ENCODE measurements at places on chromosomes 12 and 14. TPM values are rescaled to one million over a fixed set of nuclear protein-coding genes. Genes with fewer than 3 reads are reported as not detected.

Gene OR6C2
- total RNA-seq: not detected

- H3K36me3 ChIP-seq: no peaks in the 10 kb centered on the region
- no peak for DNase-seq
- 0 out of 2 replicates have a peak, but pooled peaks cover 9% of the 10 kb centered on the region for H3K4me1 ChIP-seq
These were observed 361.4 kb upstream of the DIO2 start for GRCh38 chr14:80572666-80573065.

GRCh38 chr12:107322063-107322462, 228.7 kb upstream of the CRY1 start:
- H3K4me3 ChIP-seq: peak overlapping the region; percentile 88
- no peaks in the 10 kb centered on the region for H3K36me3 ChIP-seq
- no peak for DNase-seq
- peaks cover 34% of the 10 kb centered on the region for H3K4me1 ChIP-seq
- no peak overlapping the region for H3K27ac ChIP-seq

GRCh38 chr14:32104803-32105202, 27.7 kb downstream of the ARHGAP5 start:
- no peaks in the 10 kb centered on the region for H3K36me3 ChIP-seq
- H3K27ac ChIP-seq: no peak overlapping the region
- peaks cover 2% of the 10 kb centered on the region for H3K4me1 ChIP-seq
- no peak for DNase-seq

GRCh38 chr12:78916845-78917480, 52.4 kb downstream of the SYT1 start:
- no peak for DNase-seq
- 0 out of 2 replicates have a peak overlapping the region, but pooled peaks have one; percentile 72 for H3K27ac ChIP-seq
- no peaks in the 10 kb centered on the region for H3K36me3 ChIP-seq
- no peak overlapping the region for H3K4me3 ChIP-seq

DNA sequence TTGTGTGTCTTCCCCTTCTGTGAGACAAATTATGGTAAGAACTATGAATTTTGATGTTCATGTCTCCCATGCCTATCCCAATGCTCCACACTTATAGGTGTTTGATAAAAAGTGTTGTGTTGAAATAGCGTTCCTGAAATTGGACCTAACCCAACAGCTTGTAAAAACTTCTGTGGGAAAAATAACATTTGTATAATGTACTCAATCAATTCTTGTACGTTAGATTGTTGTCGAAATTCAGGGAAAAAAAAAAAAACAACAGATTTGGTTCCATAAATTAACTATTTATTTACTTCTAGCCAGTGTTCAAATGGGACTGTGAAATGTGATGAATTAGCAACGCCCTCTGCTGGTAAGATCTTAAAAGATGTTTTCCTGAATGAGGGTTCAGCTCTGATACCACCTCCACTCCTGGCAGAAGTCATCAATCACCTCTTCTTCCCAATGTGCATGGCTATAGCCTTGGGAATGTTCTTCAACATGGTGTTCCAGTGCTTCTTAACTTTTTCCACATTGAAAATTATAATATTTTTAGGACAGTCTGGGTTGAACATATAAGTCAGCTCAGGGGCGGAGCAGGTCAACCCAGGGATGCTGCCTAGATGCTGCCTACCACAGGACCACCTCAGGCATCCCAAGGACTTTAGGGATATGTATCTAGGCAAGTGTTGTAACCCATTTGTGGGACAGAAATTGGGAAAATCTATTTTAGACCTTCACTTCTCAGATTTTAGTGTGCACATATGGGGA, 170.6 kb downstream of the OTOGL start:
- no peaks in the 10 kb centered on the region for H3K27me3 ChIP-seq
- no peak overlapping the region for H3K4me3 ChIP-seq
- no peaks in the 10 kb centered on the region for H3K36me3 ChIP-seq
- no peaks in the 10 kb centered on the region for H3K4me1 ChIP-seq
- DNase-seq: no peak
- H3K27ac ChIP-seq: no peak overlapping the region

DNA sequence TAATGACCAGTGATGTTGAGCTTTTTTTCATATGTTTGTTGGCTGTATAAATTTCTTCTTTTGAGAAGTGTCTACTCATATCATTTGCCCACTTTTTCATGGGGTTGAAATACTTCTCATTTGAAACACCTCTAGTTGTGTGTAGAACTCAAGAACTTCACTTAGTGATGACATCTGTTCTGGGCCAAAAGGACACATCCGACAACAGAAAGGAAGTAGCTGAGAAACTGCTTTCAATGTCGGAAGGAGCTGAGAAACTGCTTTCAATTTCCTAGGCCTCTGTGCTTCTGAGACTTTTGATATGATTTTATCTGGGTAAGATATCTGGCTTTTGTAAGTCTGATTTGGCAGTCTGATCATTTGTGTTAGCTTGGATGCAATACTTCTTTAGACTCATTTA, 635.3 kb downstream of the TMTC2 start:
- no peaks in the 10 kb centered on the region for H3K4me1 ChIP-seq
- H3K27ac ChIP-seq: no peak overlapping the region
- H3K27me3 ChIP-seq: no peaks in the 10 kb centered on the region
- DNase-seq: no peak
- no peaks in the 10 kb centered on the region for H3K36me3 ChIP-seq

Gene ACVRL1
- 0.64 TPM for total RNA-seq

GRCh38 chr12:7557227-7557626, 53.6 kb upstream of the CD163 start:
- H3K36me3 ChIP-seq: peaks cover 4% of the 10 kb centered on the region
- no peak overlapping the region for H3K27ac ChIP-seq
- DNase-seq: no peak
- H3K4me3 ChIP-seq: no peak overlapping the region

DNA sequence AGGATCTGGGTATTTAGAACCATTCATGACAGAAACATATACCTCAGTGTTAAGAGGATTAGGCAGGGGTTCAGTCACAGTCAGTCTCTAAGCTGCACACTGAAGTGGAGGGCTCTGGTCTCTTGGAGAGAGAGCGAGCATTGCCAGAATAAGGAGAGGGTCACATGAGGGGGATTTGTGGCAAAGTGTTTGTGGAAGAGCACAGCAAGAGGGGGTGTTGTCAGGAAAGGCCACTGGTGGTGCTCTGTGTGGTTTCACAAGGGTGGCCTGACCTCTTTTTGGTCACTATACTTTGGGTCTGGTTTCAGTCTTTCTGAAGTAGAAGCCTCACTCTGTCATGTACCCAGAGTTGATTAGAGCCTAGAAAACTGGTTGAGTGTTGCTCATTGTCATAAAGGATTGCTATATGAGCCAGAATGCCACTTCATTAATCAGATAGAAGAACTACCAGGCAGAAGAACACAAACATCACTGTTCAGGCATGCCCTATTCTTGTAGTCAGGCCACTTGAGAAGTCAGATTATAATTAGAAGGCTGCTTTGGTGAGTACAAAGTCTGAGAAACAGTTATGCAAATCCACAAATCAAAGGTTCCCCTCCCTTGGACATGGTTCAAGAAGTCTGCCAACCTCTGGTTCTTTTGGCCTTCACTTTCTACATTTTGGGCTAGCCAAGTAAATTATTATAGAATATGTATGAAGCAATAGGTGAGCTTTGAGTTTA, 8.4 kb downstream of the TMEM19 start:
- DNase-seq: no peak
- H3K36me3 ChIP-seq: peaks cover 10% of the 10 kb centered on the region
- no peak overlapping the region for H3K4me3 ChIP-seq
- H3K27me3 ChIP-seq: no peaks in the 10 kb centered on the region
- H3K4me1 ChIP-seq: peaks cover 5% of the 10 kb centered on the region

Gene GPR68
- 0.28 TPM for total RNA-seq

DNA sequence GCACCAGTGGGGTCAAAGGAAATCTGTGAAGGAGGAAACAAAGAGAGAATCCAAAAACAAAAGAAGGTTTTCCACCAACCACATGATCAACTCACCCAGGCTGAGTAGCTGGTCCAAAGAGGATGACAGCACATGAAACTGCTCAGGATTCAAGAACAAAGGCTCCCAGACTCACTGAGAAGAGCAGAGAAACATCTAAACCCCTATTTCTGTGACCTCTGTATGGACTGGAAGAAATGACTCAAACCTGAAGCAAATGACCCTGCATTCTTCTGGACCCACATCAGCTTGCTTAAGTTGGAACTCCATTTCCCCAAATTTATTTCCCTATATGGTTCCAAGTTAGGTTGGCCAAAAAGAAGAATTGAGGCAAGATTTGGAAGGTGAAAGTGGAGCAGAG, 26.3 kb downstream of the TC2N start:
- H3K27ac ChIP-seq: no peak overlapping the region
- 0 out of 2 replicates have a peak, but pooled peaks cover 3% of the 10 kb centered on the region for H3K4me1 ChIP-seq
- no peaks in the 10 kb centered on the region for H3K36me3 ChIP-seq
- peaks cover 4% of the 10 kb centered on the region for H3K27me3 ChIP-seq
- no peak for DNase-seq
- H3K4me3 ChIP-seq: no peak overlapping the region

Gene FAIM2
- 0.18 TPM for total RNA-seq

GRCh38 chr14:52660325-52660724, 35.0 kb downstream of the ERO1A start:
- H3K36me3 ChIP-seq: peaks cover 22% of the 10 kb centered on the region
- DNase-seq: no peak
- H3K4me1 ChIP-seq: peaks cover 15% of the 10 kb centered on the region
- H3K27ac ChIP-seq: no peak overlapping the region
- H3K4me3 ChIP-seq: no peak overlapping the region

Gene BMP4
- total RNA-seq: 8.4 TPM

Gene LALBA
- not detected for total RNA-seq

Data from WTC11 (cell line).